Fibroblast of villous mesenchyme (primary cell): ENCODE measurements at places on chromosomes 5 and 9.

DNA sequence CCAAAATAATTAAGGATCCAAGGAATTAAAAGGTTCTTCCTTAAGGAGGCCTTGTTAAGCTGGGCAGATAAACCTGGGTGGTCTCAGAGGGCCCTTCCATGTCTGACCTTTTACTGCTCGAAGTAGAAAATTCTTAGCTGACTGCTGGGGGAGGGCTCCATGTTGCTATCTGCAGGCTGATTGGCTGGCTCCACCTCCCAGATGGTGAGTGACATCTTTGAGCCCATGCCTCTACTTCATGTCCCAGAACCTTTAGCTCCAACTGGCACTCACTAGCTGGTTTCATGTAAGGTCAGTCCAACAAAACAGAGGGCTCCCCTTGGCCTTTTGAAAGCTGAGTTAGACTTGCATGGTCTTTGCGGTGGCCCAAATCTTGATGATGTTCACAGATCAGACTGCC, 188.2 kb downstream of the PAX5 start:
- DNase-seq, result no peak

DNA sequence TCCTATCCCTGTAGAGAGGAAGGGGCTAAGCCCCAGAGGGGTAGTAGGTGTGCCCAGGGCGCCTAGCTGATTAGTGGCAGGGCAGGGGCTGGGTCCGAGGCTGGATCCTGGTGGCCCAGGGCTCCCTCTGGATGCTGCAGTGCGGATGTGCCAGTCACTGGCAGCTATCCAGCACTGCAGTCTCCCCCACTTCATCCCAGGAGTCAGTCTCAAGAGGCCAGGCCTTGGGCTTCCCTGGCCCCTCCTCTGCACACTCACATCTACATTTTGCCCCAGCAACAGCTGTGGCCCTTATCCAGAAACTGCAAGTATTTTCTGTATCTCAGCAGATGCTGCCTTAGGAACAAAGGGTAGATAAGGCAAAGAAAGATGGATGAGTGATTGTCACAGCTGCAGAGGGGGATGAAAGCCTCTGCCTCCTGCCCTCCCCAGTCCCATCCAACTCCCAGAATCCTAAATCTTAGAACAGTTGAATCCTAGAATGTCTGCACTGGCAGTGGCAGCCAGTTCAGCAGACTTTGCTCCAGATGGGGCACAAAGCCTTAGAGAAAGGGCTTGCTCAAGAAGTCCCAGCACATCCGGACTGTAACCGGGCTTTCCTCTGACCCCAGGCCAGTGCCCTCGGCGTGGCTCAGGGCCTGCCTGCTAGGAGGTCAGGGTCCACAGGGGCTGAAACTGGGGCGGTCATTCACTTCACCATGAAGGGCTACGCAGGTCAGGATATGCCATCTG, 1.6 kb downstream of the ANXA6 start:
- DNase-seq, result peak; percentile 62

DNA sequence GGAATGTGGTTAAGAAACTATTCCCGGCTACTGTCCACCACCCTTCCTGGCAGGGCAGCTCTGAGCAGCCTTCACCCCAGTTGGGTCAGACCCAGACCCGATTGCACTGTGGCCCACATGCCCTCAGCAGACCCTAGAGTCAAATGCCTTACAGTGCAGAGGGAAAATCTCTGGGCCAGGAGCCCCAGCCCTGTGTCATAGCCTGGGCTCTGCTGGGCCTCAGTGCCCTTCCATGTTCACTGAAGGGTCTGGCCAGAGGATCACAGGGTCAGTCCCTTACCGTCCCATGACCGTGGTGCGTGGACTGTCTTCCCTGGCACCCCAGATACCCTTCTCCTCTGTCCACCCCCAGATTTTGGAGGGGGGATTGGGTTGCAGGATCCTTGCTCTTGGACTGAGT, 73.5 kb upstream of the COL5A1 start:
- no peak for DNase-seq

DNA sequence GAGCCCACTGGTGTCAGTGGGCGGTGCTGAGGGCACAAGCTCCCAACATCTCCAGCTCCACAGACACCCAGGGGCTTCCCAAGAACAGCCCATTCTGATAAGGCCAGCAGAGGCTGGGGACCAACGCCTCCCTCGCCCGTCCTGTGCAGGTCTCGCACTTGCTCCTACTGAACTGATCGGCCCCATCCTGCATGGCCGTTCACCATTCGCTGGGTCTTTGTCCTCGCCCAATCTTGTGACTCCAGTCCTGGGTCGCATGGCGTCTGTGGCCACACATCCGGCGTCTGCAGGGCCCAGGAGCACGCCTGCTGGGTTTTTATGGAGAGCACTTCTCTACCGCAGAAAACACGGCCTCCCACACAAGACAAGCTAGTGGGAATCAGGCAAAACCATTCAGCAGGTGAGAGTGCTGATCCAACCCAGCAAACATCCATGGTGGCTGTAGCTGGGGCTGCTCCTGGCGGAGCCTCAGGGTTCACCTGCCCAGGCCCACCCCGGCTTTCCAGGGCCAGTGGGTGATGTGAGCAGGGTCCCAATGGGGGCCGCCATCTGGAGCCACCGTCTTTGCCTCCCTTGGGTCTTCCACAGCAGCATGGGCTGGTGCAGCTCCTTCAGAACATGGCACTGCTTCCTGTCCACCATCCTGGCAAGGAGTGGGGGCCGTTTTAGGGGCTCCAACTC, 7.4 kb downstream of the LRRC14B start:
- no peak for DNase-seq

DNA sequence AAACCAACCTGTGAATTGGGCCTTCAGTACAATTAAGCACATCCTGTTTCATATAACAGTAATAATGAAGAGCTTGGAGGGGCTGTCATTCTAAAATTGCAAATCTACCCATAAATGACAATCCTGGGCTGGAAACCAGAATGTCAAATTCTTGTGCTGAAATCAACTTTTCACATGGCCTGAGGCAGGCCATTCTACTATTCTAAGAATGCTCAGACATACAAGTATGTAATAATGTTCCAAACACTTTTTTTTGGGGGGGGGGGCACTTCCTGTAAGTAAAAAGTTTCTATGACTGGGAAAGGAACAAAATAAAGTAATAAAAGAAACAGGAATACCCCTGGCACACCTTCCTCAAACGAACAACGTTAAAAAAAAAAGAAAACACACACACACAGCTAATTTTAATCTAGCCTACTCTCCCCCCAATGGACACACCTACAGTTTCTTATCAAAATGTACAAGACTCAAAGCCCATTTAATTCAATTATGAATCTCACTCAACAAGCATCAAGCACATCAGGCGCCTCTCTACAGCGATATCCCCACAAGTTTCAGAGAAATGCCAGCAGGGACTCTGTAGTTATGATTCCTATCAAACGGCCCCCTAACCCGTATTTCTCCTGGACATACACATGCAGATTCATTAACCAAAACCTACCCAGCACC, 1.4 kb downstream of the ETF1 start:
- DNase-seq, result peak; percentile 29

GRCh38 chr9:8850914-8851313, 1051.3 kb upstream of the DMAC1 start:
- DNase-seq, result no peak

- DNase-seq, result no peak
These were observed 33.5 kb upstream of the SPARC start for GRCh38 chr5:151720215-151720614.

GRCh38 chr5:98458004-98458403, 315.5 kb upstream of the RGMB start:
- peak; percentile 20 for DNase-seq

GRCh38 chr9:6562201-6562600, 83.3 kb downstream of the GLDC start:
- peak; percentile 4 for DNase-seq

DNA sequence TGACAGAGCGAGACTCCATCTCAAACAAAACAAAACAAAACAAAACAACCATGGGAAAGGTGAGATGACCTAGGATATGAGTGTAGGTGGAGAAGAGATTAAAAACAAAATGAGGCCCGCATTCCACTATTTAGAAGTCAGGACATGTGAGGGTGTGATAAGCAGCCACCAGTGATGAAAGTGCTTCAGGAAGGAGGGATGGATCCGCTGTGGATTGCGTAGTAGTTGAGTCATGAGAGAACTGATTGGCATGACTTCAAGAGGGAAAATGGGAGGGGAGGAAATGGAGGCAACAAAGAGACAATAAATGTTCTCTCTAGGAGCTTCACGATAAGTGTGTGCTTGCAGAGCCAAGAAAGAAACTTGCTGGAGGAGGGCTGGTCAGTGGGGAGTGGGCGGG, 367.6 kb downstream of the ARL15 start:
- peak; percentile 71 for DNase-seq

GRCh38 chr5:2901511-2901910, 150.0 kb upstream of the IRX2 start:
- DNase-seq, result no peak

DNA sequence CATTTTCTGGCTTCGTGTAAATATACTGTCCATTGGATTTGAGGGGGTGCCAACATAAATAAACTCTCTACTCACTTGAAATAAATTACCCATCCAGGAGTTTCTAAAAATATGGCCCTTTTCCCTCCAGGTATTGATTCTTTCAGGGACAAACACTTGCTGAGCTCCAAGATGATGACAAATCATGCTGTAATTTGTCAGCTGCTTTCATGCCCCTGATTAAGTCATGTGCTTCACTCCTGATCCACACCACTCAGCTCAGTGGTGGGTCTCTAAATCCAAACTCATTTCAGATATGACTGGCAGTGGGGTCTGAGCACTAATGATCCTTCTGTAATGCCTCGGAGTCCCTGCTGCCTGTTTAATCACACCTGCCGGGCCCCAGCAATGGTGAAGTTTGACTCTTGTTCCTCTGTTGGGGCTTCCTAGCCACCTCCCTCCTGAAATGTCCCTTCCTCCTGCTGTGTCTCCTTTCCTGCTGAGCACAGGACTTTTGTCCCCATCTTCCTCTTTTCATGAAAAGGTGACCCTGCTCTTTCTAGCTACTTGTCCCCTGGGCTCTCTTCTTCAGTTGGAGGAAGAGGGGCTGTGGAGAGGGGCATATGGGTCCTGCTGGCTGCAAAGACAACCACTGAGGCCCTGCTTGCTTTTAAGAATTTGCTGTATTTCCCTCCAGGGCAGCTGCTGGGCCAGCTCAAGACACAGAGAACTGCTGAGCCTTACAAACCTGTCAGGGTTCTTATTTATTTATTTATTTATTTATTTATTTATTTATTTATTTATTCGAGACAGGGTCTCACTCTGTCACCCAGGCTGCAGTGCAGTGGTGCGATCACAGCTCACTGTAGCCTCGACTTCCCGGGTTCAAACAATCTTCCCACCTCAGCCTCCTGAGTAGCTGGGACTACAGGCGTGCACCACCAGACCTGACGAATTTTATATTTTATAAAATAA, 200.0 kb downstream of the ATP10B start:
- DNase-seq, result no peak

DNA sequence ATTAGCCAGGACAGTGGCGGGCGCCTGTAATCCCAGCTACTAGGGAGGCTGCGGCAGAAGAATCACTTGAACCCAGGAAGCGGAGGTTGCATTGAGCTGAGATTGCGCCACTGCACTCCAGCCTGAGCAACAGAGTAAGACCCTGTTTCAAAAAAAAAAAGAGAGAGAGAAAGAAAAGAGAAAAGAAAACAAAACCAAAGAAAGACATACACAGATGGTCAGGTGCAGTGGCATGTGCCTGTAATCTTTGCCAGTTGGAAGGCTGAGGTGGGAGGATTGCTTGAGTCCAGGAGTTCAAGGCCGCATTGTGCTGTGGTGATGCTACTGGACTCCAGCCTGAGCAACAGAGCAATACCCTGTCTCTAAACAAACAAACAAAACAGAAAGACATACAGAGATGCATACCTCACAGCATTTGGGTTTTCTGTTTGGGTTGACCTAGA, 10.0 kb upstream of the PSAT1 start:
- no peak for DNase-seq

DNA sequence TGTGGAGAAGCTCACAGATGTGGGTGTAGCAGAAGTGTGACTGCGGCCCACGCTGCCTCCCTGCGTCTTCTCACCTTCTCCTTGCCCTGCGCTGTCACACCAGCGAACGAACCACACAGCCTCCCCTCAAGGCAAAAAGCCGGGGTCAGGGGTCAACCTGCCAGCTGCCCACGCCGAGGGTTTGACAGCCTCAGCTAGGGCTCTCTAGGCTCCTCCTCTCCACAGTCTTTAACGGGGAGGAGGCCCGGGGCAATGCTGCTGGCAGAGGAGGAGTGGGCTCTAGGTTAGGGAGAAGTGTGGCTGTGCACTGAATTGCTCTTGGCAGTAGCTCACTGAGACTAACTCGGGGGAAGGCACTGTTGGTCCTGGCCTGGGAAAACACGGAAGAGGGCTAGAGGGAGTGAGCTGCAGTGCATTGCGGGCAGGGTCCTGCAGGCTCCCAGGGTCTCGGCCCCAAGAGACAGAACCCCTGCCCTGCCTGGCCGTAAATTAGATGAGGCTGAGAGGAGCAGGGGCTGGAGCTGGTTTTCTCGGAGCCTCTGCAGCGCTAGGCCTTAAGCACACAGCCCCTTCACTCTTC, 4.2 kb upstream of the TRIM52 start:
- no peak for DNase-seq

- DNase-seq, result peak; percentile 22
These were observed 46.5 kb downstream of the CEMIP2 start for GRCh38 chr9:71721855-71722254.

DNA sequence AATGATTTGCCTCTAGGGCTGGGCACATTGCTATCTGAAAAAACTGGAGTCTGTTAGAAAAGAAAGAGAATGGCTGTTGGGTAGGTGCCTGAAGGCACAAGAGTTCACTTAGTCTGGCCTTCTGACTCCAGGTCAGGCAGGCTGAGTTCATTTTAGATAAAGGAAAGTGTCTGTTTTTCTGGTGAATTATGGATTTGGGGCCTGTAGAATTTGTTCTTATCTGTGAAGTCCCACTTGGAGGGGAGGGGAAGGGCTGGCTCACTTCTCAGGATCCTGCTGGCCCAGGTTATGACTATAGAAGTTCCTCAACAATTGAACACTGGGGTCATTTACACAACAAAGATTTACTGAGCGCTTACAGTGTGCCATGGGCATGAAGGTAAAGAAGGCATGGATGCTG, 11.5 kb upstream of the SEPTIN8 start:
- DNase-seq, result no peak

GRCh38 chr5:132251220-132251725, 6.2 kb upstream of the PDLIM4 start:
- no peak for DNase-seq
